Psoas muscle (tissue), 8 donors: ENCODE measurements at places on chromosomes 3 and 15.
A peak's percentile ranks its signal among the peaks of the same experiment; 100 is the strongest.

DNA sequence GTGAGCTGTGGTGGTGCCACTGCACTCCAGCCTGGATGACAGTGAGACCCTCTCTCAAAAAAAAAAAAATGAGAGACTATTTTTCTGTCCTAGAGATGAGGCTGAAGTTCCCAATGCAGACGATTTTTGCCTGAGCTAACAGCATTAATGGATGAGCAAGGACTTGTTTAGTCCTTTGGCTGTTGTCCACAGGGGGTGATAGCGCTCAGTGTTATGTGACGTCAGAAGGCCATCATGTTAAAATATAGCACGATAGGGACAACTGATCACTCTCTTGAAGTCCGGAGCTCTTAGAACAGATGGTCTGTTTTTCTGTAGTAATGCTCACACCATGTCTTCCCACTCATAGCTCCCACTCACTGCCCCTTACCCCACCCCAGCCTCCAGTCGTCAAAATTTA, 6.8 kb downstream of the TRNT1 start:
- DNase-seq, result no peak

- no peak for DNase-seq
Observed at GRCh38 chr3:73292220-73292619, 230.8 kb downstream of the EBLN2 start.

GRCh38 chr3:169512991-169513390, 150.5 kb downstream of the MECOM start:
- DNase-seq, result no peak

DNA sequence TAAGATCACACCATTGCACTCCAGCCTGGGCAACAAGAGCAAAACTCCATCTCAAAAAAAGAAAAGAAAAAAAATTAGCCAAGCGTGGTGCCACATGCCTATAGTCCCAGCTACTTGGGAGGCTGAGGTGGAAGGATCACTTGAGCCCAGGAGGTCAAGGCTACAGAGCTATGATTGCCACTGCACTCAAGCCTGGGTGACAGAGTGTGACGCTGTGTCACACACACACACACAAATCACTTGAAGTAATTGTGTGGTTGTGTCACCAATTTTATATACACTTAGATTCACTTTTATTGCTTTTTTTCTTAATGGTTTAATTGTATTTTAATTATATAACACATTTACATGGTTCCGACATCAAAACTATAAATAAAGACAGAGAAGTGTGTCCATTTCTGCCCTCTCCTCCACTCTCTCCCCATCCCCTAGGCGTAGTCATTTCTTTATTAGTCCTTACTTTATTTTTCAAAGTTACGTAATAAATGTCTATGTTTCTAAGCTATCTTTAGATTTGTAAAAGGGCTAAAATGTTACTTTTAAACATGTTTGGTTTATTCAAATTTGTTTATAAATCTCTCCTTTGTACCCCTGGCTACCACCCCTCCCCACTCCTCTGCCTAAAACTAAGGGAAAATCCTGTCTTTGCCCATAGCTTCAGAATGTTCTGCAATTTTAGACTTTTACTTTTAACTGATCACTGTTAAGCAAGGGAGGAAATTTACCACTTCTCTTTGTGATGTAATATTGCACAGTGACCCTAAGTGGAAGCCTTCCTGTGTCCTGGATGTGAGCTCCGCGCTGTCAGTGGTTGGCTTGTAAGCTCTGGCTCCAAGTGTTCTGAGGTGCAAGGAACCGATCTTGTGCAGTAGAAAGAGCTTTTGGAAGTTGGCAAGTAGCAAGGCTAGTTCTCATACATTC, 10.8 kb upstream of the VILL start:
- DNase-seq, result no peak

DNA sequence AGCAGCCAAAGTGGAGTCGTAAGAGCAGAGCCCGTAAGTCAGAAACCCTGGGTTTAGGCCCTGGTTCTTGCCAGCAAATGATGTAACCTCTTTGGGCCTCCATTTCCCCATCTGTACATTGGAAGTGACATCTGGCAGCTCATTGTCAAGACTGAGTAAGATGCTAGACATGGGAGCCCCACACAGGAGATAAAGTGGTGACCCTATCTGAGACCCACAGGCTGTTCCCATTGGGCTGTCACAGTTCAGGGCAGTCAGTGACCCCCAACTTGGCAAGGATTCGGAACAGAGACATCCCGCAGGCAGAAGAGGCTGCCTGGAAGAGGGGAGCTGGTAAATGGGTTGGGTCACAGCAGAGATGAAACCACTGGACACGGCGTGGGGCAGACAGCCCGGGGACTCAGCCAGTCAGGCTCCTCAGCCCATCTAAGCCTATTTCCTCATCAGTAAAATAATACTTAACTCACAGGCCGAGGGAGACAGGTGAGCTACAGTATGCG, 1.8 kb downstream of the CLN6 start:
- DNase-seq, result peak; percentile 38

DNA sequence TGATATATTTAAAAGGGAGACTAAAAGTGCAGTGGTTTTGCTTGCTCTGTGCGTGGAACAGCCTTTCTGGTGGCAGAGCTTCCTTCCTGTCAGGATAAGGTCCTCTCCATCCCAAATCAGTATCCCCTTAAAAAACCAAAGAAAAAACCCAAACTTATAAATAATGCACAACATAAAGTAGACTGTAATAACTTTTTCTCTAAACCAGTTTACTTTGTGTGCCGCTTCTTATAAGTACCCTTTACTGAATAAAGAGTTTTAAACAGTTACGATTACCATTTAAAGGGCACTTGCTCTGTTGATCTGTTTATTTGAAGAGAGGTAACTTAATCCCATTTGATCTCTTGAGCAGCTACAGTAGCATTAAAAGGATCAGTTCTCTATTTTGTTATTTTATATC, 2.5 kb downstream of the PIK3CA start:
- no peak for DNase-seq

DNA sequence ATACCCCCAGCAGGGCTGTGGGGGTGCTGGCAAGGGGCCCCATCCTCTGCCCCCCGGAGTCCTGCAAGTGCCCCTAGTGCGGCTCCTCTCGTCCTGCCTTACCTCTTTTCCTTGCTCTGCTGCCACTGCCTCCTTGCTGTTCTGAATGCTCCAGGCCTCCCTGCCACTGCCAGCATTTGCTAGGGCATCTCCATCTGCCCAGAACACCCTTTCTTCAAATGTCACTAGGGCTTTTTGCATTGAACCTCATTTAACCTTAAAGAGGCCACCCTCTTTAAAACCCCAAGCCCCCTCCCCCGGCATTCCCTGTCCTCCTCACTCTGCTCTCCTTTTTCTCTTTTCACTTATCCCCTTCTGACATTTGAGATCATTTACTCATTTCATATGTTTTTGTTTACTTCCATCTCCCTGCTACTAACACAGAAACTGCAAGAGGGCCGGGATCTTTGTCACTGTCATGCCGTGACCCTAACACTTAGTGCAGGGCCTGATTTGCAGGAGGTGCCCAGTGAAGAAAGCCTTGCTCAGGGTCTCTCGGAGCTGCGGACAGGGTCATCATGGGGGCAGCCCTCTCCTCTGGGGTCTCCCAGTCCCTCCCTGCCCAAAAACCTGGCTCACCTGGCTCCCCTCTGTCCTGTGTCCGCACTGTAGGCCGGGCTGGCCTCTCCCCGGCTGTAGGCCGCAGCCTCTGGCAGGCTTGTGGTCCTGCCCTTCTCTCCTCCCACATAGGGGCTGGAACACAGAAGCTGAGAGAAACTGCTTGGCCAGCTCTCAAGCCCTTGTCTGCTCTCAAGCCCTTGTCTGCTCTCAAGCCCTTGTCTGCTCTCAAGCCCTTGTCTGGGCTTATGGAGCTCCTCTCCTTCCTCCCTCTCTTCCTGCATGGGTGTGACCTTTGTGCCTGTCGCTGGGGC, at the start of gene ACOX2:
TSS of gene ACOX2 (minus strand) at position 690 of the 911 bp plus-strand sequence. CDS start 2,084 bp downstream, outside the sequence.
- peak; percentile 67 for DNase-seq

GRCh38 chr3:4614927-4615326, 121.8 kb downstream of the ITPR1 start:
- DNase-seq, result no peak

GRCh38 chr15:63945007-63945788, 101.1 kb downstream of the DAPK2 start:
- DNase-seq, result peak; percentile 81

- DNase-seq, result no peak
Observed at GRCh38 chr3:18745472-18745871, 320.3 kb upstream of the SATB1 start.

DNA sequence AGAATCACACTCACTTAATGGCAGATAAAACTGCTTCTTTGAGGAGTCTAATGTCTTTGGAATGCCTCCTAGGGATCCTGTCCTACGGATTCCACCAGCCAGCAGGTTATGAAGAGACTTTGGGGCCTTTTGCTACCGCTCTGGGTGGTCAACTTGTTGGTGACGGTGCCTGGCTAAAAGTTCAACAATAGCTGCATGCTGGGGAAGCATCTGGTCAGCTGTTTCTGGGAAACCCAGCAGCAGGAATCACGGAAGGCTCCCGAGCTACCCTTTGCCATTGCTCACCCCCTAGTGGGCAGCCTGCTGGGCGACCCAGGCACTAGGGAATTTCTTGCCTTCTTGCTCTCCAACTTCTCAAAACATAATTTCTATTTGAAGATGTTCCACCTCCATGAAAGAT, 263.3 kb downstream of the NEK10 start:
- DNase-seq, result no peak

DNA sequence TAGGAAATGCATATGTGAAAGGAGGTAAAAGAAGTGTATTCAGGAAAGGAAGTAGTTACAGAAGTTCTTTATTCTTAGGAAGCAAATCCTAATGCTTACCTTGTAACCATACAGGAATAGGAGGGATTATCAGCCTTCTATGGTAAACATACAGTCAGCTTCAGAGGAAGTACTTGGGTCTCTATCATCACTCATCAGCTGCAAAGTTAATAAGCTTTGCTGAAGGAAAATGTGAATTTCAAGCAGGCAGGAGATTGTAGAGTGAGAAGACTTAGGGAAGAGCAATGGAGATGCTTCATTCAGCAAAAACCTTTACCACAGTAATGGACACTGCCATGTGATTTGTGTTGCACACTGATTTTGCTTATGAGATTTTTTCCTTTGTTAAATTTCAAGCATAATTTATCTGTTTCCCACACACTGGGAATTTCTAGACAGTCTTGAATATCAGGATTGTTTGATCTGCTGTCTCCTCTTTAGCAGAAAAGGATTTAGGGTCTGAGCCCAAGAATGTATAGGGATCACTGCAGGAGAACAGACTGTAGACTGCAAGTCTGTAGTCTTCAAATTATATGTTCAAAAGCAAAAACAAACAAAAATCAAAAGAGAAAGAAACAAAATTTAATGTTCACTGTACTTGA, 150.8 kb downstream of the ZNF609 start:
- DNase-seq, result no peak

- DNase-seq, result no peak
Observed at GRCh38 chr15:74802862-74803447, 9.7 kb upstream of the LMAN1L start.

DNA sequence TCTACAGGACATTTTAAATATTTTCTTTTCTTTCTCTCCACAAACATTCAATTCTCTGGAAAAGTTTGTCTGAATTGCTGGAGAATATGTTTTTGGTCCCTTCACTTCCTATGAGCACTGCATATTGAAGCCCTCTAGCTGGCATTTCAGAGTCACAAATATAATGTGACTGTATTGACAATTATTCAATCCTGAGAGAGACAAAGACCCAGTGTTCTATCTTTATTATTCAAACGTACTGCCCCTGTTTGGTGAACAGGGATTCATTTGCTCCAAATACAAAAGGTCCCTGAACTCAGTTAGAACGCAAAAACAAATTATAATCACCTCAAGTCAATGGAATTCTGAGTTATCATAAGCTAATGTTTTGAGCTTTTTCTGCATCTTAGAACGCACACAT, 173.1 kb upstream of the CDIN1 start:
- no peak for DNase-seq

GRCh38 chr3:72630327-72630968, 217.8 kb downstream of the SHQ1 start:
- DNase-seq, result no peak

- no peak for DNase-seq
Observed at GRCh38 chr15:40157778-40158447, 3.0 kb upstream of the BUB1B start.

- DNase-seq, result no peak
Observed at GRCh38 chr3:38644016-38644661, 5.3 kb downstream of the SCN5A start.

- no peak for DNase-seq
Observed at GRCh38 chr3:171239757-171240503, 213.4 kb upstream of the SLC2A2 start.

DNA sequence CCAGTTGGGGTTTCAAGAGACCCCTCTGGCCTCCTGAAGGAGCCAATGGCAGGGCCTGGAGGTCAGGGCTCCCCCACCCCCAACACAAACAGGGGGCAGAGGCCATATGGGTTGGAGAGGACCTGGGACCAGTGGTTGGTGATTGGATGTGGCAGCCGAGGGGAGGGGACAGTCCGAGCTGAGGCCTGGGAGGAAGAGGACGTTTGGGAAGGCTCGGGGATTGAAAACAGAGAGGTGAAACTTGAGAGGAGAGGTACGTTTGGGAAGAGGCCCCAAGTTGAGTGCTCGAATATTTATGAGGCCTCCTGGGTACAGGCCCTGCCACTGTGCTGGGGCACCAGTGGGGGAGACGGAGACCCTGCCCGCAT, 53.7 kb downstream of the DNAJB8 start:
- DNase-seq, result no peak

DNA sequence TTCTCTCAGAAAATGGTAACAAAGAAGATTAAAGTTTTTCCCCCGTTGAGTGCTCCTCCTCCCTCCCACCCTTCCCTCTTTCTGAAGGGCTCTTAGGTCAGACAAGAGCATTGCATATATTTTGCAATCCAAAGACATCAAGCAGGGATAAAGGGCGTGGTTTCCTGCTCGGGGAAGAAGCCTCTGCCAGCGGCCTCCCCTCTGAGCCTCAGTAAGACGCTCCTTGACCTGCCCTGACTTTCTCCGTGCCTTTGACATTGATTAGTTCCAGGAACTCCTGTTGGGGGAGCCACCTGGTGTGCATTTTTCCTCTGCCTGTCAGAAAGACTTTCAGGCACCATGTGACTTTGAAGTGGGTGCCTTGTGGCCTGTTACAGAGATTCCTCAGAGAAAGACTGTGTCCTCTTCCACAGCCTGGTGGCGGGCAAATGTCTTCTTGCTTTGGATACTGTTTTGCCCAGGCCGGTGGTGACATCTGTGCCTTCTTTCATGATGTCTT, 87.2 kb upstream of the TBL1XR1 start:
- DNase-seq, result peak; percentile 61

GRCh38 chr3:168956076-168956475, 707.4 kb downstream of the MECOM start:
- DNase-seq, result no peak

GRCh38 chr3:157300981-157301663, 135.5 kb upstream of the PTX3 start:
- DNase-seq, result no peak

GRCh38 chr3:54870423-54870822, 57.4 kb downstream of the LRTM1 start:
- DNase-seq, result no peak

DNA sequence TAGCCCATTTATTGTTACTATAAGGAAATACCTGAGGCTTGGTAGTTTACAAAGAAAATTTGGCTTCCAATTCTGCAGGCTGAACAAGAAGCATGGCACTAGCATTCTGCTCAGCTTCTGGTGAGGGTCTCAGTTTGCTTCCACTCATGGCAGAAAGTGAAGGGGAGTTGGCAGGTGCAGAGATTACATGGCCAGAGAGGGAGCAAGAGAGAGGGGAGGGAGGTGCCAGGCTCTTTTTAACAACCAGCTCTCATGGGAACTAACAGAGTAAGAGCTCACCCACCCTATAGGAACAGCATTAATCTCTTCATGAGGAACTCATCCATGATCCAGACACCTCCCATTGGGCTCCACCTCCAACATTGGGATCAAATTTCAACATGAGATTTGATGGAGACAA, 437.9 kb downstream of the CHL1 start:
- no peak for DNase-seq
